ENCODE measurements at places on chromosomes 2 and 18.

GRCh38 chr2:210623506-210623905 is 67.1 kb downstream of the CPS1 start:
- DNase-seq = no peak

GRCh38 chr2:134348239-134348638 is 94.4 kb downstream of the MGAT5 start:
- DNase-seq = no peak

DNA sequence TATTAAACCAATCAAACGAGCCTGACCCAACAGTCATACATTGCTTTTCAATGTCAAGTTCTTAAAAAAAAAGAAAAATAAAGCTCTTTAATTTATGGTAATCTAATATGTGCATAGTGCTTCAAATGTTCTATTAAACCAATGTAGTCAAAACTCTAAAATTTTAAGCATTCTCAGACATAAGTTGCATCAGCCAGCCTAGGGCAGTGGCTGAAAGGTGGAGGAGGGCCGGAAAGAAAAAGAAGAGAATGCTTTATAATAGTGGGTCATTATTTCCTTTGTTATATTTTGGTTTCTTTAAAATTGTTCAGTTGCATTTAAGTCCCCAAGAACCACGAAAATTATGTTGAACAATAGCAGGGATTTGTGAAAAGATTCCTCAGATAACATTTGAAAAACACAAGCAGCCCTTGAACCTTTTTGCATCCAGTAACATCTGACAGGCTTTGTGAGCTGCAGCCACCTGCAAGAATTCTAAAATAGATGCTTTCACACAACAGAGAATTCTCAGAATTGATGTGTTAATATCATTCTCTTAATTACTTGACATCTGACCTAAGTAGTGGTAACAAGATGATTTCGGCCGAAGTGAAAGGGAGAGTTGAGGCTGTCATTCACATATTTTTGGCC is 252.1 kb downstream of the CDCA7 start:
- DNase-seq = no peak

DNA sequence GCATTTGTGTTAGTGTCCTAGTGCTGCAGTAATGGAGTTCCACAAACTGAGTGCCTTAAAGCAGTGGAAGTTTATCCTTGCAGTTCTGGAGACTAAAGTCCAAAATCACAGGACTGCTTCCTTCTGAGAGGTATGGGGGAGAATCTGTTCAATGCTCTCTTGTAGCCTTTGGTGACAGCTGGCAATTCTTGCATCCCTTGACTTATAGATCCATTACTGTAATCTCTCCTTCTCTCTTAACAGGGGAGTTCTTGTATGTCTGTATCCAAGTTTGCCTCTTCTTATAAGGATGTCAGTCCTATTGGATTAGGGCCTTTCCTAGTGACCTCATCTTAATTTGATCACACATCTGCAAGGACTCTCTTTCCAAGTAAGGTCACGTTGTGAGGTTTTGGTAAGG is 69.9 kb downstream of the XRCC5 start:
- DNase-seq = no peak

- peak; percentile 10 for DNase-seq
These were observed 11.6 kb upstream of the OLA1 start for GRCh38 chr2:174259981-174260380.

- no peak for DNase-seq
These were observed at the start of gene SCYGR6 for GRCh38 chr2:227724394-227725039. TSS of gene SCYGR6 (minus strand) at chr2:227724757. CDS start at chr2:227724757, 0 bp downstream.

DNA sequence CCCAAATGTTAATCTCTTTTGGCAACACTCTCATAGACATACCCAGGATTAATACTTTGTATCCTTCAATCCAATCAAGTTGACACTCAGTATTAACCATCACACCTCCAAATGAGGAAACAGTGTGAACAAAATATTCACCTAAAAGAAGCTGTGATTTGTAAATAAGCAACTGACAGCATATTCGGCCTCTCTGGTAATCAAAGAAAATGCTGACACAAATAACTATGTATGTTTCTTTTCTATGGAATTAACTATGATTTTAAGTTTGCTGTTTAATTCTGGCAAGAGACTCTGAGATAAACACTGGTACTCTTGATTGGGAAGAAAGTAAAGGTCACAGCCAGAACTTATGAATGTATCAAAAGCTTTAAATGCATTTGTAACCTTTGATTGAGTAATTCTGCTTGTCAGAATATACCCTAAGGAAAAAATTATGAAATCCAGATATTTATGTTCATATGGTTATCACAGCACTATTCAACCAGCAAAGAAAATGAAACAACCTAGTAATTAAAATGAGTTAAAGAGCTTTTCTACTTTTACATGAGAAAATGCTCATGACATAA is 3.6 kb upstream of the GYPC start:
- DNase-seq = no peak

GRCh38 chr2:182210669-182211068 is 216.2 kb downstream of the PDE1A start:
- DNase-seq = no peak

- DNase-seq = no peak
These were observed 60.6 kb downstream of the CCDC93 start for GRCh38 chr2:117953231-117953630.

Data from BJ (cell line).